ENCODE measurements at places on chromosomes 3 and 15.

DNA sequence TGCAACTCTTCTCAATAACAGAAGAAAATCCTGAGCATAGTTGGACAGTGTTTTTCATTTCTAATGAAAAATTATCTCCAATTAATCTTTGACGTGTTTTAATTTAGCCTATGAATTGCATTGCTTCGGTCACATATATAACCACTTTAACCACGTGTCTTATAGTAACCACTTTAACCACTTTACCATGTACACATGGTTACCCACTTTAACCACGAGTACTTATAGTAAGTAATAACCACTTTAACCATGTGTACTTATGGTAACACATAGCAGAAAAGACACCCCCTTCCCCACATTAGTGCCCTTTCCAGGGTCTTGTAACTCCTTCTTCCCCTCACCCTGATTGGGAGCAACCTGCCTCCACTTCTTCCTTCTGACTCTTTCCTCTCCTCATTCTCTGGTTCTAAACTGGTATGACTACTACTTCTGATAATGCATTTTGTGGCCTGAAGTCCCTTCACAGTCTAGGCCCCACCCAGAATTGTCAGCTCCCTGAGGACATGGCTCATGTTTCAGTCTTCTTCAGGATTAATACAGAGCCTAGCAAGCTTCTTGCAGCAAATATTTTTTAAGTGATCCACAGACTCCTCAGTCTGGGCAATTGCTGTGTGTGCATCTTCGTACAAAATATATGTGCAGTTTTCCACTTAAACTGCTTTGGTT is 25.0 kb downstream of the SLC7A14 start:
- no peak for DNase-seq

GRCh38 chr3:48625600-48625999 is 4.0 kb upstream of the TMEM89 start:
- no peak for DNase-seq

DNA sequence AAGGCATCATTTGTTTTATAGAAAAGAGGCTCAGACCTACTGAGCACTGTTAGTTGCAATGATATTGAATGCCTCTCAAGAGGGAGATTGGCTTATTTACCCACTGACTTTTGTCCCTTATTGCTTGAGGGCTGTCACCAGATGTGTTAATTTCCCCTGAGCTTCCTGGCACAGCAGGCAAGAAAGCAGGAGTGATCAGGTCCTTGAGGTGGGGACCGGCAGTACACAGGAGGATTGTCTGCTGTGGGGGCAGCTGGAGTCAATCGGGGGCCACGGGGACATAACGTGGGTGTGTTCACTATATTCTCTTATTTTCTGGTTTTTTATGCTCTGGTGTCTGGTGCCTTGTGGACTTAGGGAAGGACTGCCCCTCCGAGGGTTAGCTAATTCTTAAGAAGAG is 44.6 kb downstream of the GASK1A start:
- DNase-seq = no peak

- DNase-seq = no peak
Measured at GRCh38 chr3:45778761-45779201, 17.6 kb downstream of the SLC6A20 start.

- DNase-seq = no peak
Measured at GRCh38 chr15:87731630-87732029, 524.9 kb downstream of the NTRK3 start.

GRCh38 chr3:197807969-197808587 is 17.0 kb downstream of the LRCH3 start:
- no peak for DNase-seq

- no peak for DNase-seq
Measured at GRCh38 chr3:122081543-122082247, 26.5 kb downstream of the CD86 start.

DNA sequence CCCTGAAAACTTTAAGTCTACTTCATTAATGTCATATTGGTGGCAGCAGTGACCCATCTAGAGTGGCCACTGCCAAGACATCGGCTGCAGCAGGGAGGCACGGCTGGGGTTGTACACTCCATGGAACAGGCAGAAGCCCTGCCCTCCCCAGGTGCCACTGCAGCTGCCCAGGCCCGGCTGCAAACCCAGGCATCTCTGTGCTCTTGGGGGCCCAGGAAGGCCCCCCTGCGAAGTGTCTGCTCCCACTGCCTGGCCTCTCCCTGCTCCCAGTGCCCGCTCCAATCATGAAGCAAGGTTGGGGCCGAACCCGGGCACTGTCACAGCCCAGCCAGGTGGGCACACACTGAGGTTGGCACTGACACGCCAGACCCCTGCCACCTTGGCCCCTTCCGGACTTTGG is 12.1 kb upstream of the RPL14 start:
- DNase-seq = no peak

GRCh38 chr3:5974630-5975322 is 787.3 kb downstream of the EDEM1 start:
- DNase-seq = no peak

- no peak for DNase-seq
Measured at GRCh38 chr3:54026543-54026942, 95.8 kb upstream of the CACNA2D3 start.

- no peak for DNase-seq
Measured at GRCh38 chr15:96330064-96330449, 443 bp upstream of the NR2F2 start.

DNA sequence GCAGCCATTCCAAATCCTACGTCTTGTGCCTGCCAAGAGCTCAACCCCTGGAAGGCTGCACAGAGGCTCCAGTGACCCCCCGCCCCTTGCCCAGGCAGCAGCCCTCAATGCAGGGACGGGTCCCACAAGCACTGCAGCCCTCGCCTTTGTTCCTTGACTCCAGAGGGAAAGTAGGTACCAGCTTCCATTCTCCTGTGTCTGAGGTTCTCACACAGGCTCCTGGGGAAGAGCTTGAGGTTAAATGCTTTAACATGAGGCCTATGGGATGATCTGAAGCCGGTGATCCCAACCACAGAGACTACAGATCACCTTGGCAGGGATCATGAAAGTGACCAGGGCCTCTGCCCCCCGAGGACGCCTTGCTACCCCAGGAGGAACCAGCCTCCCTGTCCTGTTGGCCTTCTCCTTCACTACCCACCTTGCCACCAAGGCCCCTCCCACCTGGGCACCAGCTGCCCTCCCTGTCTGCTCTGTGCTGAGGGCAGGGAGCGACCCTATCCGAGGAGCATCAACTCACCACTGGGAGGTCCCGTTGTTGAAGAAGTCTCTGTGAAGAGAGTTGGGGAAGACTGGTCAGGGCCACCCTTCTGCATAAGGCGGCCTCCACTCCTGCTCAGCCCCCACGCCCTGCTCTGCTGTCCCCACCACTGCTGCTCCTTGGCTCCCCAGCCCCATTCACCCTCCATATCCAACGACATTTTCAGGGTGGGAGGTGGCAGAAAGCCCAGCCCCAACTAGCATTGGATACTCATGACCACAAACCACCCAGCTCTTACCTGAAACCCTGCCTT is 95.3 kb downstream of the SEC22A start:
- DNase-seq = no peak

DNA sequence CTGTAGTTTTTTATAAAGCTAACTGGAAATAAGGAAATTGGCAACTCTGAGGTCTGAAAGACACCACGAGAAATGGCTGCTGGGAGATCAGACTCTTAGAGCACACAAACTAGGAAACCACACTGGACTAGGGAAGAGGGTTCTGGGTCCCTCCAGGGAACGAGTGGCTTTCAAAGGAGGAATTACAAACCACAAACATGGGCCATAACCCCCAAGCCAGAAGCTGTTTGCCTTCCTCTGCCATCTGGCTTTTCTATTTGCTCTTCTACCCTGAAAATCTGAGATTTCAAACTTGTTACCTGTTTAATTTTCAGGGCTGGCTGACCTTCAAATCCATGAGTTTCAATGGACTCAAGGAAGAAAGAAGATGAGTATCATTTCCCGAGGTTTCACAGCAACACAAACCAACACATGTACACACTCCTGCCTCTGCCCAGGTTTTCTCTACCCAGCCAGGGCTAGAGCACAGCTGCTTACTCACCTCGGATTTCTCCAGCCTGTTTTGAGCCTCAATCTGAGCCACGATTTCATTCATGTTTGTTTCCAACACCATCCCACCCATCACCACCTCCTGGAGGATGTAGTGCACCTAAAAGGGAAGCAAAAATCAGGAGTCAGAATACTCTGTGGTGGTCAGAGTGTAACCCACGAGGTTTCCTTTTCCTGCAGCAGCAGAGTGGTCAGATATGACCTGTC is 22.6 kb upstream of the ANPEP start:
- DNase-seq = no peak

DNA sequence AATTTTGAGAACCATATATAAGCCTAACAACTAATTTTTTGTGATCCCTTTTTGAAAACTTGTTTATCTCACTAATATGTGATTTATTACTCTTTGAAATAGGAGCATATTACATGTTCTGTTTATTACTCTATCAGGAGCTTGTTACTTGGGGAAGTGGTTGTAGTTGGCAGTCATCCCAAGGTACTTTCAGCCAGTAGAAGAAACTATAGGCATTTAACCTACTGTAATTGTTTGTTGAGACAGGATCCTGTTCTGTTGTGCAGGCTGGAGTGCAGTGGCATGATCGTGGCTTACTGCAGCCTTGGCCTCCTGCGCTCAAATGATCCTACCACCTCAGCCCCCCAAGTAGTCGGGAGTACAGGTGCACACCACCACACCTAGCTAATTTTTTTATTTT is 195.6 kb downstream of the TCF12 start:
- no peak for DNase-seq

DNA sequence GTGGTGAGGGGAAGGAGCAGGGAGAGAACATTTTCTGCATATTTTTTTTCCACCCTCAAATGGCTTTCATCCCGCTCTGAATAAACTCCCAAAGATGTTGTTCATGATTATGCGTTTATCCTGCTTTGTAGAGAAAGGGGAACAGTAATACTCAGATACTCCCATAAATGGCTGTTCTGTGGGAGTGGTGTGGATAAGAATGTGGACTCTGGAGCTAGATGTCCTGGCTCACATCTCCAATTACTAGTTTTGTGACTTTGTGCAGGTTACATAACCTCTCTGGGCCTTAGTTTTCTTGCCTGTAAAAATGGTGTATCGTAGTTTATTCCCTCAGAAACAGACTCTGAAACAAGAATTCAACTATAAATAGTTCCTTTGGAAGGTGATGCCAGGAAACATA is 395.4 kb upstream of the SUCLG2 start:
- no peak for DNase-seq

- DNase-seq = no peak
Measured at GRCh38 chr3:150739200-150739863, 23.6 kb downstream of the SIAH2 start.

DNA sequence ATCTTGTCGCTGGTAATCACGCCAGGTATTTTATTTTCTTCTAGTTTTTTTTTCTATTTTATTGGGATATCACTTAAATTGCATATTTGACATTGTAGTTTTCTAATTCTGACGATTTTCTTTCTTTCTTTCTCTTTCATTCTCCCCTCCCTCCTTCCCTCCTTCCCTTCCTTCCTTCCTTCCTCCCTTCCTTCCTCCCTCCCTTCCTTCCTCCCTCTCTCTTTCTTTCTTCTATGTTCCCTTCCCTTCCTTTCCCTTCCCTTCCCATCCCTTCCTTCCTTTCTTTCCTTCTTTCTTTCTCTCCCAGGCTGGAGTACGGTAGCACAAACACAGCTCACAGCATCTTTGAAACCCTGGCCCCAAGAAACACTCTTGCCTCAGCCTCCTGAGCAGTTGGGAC is 100.6 kb upstream of the BCL6 start:
- DNase-seq = no peak

- DNase-seq = no peak
Measured at GRCh38 chr3:31668242-31668641, 135.5 kb downstream of the STT3B start.

DNA sequence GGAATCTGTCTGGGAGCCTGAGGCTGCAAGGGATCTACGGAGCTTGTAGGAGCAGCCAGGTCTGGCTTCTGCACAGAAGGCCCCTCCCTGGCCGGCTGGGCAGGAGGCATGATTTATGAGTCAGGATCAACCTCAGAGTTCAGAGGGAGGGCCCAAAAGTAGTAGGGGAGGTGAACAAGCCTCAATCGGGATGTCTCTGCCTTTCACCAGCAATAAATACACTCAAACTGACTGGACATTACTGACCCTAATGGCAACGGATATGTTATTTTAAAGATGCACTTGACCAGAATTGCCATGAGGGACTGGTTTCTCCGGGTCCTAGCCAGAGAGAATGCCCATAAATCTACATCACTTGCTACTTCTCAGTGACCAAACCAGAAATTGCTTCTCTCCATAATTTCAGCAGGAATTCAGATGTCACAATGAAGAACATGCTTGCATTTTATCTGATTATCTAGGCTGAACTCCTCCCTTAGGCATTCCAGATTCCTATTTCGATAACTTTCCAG is 109.6 kb upstream of the LMOD3 start:
- DNase-seq = no peak

DNA sequence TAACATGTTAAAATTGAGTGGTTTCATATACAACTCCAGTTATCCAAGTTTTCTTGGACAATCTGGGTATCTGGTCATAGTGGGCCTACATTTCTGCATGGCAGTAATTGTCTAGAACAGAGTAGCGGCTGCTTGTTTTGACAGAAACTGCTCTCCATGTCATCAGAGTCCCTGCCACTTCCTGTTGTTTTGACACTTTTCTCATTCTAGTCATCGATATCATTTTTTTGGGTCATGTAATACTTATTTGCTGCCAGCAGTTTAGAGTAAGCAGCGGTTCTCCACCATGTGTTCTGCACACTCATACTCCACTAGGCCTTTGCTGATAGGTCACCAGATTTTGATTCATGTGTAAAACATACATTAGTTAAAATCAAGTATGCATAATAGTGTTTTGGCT is 81.5 kb downstream of the SLC25A26 start:
- DNase-seq = no peak

- DNase-seq = no peak
Measured at GRCh38 chr3:71563827-71564226, 19.7 kb downstream of the FOXP1 start.

- no peak for DNase-seq
Measured at GRCh38 chr3:183949690-183950089, 65.0 kb upstream of the PARL start.

DNA sequence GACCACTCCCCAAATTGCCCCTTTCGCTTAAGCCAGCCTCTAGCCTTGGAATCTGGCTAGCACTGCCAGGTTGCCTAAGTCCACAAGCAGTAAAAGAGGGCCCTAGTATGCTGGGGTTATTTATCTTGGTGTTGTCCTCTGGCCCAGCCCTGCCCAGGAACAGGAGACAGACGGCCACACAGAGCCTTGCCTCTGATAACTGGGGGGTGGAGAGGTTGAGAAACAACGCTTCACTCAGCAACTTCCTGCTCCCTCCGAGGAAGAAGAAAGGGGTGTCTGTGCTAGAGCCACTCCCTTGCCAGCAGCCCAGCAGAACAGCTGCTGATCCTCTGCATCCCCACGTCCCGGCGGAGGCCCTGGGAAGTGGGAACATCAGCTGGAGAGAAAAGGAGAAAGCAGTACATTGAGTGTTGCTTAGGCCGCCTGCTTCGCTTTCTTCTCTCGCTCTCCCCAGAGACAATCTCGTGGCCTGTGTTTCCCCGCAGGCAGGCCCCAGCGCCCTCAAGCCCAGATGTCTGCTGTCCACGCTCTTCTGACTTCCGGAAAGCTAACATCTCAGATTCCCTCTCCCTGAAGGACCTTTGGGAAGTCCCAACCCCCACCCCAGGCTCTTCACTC is 22.6 kb upstream of the C3orf70 start:
- peak; percentile 23 for DNase-seq

- DNase-seq = no peak
Measured at GRCh38 chr15:36753173-36753572, 173.7 kb downstream of the CDIN1 start.

GRCh38 chr3:139491027-139491700 is 14.8 kb upstream of the RBP2 start:
- no peak for DNase-seq

GRCh38 chr3:73874606-73875369 is 250.0 kb upstream of the PDZRN3 start:
- no peak for DNase-seq
